Motor neuron (in vitro differentiated cells): ENCODE measurements at places on chromosomes 1 and 21. TPM values are rescaled to one million over a fixed set of nuclear protein-coding genes. Genes with fewer than 3 reads are reported as not detected.

DNA sequence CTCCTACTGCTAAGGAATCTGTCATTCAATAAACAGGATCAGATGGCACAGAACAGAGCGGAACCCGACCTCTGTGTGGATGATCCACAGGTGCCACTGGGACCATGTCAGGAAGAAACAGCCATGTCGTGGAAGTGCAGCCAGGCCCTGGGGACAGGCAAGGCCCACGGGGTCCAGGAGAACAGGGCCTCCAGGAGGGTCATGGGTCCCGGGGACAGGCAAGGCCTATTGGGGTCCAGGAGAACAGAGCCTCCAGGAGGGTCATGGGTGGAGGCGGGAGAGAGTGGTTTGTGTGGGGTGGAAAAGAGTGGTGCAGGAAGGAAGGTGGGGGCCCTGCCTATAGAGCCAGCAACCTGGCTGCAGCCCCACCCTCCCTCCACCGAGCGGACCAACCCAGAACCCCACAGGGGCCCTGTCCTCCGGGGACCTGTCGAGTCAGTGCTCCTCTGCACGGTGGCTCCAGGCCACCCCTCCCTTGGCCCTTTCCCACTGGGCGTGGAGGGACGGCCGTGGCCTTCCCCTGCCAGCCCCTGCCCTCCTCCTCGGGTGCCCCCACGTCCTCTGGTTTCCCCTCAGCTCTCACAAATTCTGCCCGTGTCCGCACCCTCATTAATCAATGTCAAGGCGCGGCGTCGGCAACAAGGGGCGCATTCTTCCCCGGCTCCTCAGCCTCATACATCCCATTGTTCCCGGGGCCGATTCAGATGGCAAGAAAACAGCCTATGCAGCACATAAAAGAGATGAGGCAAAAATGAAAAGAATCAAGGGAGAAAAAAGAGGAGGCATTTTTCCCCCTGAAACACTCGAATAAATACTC, 146.4 kb downstream of the PRDM16 start:
- no peak for ATAC-seq

Gene LCE2A
- not detected in 2 replicates for total RNA-seq

DNA sequence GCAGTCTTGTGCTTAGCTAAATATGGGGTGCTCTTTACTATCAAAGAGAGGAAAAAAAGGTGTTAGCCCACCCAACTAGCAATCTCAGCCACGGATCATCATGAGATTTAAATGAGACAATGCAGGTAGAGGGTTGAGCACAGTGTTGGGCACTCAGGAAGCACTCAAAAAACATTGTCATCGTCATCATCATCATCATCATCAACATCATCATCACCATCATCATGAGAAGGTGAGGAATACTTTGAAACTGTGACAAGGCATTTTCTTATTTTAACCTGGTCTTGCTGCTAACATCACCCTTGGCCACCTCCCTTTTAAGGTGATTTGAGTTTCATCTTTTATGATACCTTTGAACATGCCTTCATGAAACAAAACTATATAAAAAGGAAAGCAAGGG, 3.3 kb upstream of the MAPKAPK2 start:
- no peak for ATAC-seq

Gene DNAH14
- 50.1 and 54.1 TPM in 2 replicates for total RNA-seq

Gene RBM11
- total RNA-seq: 0.35 and 0.49 TPM in 2 replicates

Gene ACTA1
- total RNA-seq: 0.46 TPM in 1 of 2 replicates, not detected in the other

DNA sequence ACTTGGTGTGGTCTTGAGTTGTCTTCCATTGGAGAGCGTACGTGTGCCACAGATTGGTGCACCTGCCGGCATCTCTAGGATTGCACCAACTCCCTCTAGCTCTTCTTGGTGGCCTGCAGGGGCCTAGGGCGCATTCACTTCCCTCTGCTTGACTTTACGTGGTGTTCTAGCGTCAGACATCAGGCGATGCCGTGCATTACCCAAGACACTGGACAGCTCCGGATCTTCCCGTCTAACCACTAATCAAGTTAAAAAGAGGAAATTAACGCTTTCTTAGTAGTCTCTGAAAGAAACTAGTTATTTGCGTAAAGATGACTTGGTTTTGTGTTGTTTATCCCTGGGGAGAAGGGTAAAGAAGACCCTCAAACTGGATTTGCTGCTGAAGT, 510 bp upstream of the IL10RB start:
- no peak for ATAC-seq

Gene CA6
- total RNA-seq: 0.19 TPM in 1 of 2 replicates, not detected in the other

DNA sequence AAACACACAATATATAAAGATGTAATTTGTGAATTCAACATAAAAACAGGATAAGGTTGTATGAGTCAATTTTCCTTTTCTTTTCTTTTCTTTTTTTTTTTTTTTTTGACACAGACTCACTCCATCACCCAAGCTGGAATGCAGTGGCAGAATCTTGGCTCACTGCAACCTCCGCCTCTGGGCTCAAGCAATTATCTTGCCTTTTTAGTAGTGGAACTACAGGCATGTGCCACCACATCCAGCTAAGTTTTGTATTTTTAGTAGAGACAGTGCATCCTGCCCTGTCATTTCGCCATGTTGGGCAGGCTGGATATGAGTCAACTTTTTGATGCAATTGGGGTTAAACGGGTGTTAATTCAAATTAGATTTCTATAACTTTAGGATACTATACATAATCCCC, 10.3 kb upstream of the SPRR2B start:
- no peak for ATAC-seq

GRCh38 chr1:87615491-87615890, 286.8 kb downstream of the LMO4 start:
- no peak for ATAC-seq

DNA sequence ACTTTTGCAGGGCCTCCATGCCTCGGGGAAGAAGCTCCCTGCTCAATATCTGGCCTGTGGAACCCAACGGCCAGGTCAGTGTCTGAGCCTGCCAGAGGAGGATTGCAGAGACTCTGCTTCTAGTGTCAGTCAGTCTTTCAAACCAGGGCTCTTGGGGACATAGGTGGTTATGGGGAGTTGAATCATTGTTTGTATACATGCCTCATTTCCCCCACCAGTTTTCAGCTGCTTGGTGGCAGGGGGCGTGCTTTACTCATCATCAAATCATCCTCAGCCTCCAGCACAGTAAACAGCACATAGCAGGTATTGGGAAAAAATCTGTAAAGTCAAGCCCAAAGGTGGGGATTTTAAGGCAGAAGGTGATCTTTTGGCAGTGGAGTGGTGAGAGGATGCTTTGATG, 17.4 kb upstream of the FAM89A start:
- ATAC-seq: no peak

- ATAC-seq: no peak
Observed at GRCh38 chr1:47433477-47434050, 4.3 kb upstream of the FOXD2 start.

Gene SPTA1
- total RNA-seq: not detected in 2 replicates

DNA sequence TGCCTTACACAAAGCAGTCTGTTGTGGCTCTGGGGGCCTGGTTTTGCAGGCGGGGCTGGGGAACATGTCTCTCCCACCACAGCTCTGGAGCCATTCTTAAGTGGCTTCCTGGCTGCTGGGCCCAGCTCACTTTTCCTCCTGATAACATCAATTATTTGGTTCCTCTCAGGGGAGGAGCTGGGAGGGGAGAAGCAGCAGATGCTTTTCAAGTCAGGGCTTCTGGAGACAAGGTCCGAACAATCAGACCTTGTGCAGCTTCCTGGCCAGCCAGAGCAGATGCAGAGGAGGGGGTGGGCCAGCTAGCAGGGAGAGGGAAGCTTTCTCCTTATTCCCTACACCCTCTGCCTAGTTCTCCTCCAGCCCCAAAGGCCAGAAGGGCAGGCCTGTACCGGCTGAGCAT, 3.7 kb upstream of the PAQR6 start:
- no peak for ATAC-seq

DNA sequence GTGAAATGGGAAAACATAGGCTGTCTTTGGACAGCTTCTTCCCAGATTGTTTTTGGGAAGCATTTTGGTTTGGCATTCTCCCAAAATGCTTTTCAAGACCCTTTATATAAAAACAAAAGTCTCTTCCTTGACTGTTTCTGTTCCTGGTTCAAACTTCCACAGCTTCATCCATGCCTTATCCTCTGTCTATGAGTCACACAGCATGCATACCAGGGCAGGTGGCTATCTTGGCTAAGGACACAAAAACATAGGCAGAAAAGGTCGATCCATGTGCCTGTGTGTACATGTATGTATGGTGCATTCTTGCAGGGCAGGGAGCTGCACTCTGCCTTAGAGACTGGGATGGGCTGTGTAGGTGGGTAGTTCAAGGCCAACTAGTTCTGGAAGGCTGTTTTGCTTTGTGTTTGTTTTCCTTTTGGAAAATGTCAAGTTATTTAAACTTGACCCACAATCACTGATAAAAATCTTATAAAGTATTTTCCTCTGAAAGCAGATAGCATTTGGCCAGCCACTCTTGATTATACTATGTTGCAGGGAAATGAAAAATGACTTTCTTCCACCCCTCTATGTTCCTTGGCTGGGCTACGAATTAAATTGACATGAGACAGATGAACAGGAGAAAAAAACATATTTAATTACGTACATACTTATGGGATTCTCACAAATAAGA, 437.0 kb downstream of the SIPA1L2 start:
- no peak for ATAC-seq

- no peak for ATAC-seq
Observed at GRCh38 chr1:203858055-203858454, 3.3 kb upstream of the SNRPE start.

Gene KRTAP23-1
- not detected in 2 replicates for total RNA-seq

Gene IFI44
- 0.76 and 1.0 TPM in 2 replicates for total RNA-seq

- ATAC-seq: no peak
Observed at GRCh38 chr1:213876531-213876930, 111.2 kb upstream of the PROX1 start.

Gene C1QA
- not detected in 2 replicates for total RNA-seq

Gene CNR2
- 0.13 and 0.14 TPM in 2 replicates for total RNA-seq

Gene ZBTB18
- total RNA-seq: 41.6 TPM in 2 replicates

DNA sequence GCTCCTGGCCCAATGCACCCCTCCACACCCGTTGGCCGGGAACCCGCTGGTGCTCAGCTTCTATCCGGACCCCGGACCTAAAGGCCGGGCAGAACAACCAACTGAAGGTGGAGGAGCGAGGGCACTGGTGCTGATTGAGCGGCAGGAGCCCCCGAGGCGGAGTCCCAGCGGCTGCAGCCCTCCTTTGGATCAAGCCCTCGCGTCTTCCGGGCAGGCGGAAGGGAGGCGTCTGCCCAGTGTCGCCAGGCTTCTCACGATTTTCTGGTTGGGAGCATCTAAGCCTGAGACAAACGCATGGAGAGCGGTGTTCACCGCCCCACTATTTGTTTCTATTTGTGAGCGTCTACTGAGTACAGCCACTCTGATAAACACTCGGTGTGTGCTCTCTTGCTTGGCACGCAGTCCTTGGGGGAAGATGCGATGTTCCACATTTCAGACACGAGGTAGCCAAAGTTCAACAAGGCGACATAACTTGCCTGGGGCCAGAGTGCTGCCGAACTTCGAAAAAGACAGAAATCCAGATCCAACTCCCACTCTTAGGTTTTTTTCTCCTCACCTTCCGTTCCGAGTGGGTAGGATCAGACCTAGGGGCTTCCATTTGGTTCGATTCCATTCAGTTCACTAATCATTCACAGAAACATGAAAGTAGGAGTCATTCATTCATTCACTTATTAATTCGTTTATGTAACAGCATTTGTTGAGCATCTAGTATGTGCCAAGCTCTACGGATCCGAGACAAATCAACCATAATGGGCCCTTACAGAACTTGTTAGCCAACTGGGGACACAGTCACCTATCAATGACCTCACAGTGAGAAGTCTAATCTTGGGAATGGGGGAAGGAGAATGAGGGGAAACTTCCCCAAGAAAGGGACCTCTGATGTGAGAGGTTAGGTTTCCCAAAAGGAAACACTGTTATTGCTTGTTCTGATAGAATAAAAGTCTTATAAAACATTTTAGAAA, 4.9 kb upstream of the DMRTA2 start:
- no peak for ATAC-seq

GRCh38 chr1:46005594-46005993, 126.8 kb downstream of the PIK3R3 start:
- no peak for ATAC-seq

Gene NBPF10
- 0.82 and 0.98 TPM in 2 replicates for total RNA-seq

Gene AGBL4
- 0.35 and 0.45 TPM in 2 replicates for total RNA-seq

DNA sequence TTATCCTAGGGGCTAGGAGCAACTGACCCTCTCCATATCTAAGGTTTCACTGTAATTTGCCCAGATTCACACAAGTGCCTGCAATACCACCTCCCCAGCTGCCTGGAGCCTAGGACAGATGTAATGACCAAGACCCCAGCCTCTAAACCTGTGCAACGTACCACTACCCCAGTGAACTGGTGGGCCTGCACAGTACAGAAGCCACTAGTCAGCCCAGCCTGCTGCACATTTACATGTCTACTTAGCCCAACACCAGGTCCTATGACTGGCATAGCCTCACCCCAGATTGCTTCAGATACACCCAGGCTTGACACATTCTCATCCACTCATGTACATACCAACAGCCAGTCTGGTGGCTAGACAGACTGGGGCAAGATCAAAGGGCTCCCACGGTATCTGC, 1336.6 kb downstream of the BRINP3 start:
- no peak for ATAC-seq

- ATAC-seq: peak; percentile 35
Observed at GRCh38 chr1:114979278-114979891, 50.2 kb upstream of the TSHB start.

DNA sequence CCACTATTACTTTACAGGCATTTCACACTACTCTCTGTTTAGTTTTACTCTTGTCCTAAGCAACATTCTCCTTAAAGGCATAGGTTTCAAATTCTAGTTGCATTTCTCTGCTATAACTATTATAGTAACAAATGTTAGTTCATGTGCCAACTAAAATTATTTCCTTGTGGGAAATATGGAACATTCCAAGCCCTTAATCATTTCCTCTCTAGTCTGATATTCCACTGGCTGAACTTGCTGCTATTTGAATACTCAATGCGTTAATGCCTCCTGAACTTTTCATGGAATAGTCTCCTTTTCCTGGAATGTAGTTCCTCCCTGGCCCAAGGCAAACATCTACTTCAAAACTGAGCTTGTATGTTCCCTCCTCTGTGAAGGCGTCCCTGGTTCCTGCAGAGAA, 19.3 kb upstream of the TBX19 start:
- peak; percentile 96 for ATAC-seq

DNA sequence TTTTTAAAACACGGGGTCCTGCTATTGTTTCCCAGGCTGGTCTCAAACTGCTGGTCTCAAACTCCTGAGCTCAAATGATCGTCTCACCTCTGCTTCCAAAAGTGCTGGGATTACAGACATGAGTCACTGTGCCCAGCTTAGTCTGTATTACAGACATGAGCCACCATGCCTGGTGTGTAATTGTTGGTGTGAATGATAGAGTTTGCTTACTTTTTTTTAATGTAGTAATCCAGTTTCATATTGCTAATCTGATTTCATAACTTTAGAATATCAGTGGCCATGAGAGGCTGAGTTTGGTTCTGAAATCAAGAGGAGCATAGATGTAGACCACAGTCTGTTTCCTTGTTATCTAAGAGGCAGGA, 3.4 kb downstream of the EPB41 start:
- ATAC-seq: no peak

Gene RUNX3
- 0.05 and 0.19 TPM in 2 replicates for total RNA-seq
